ENCODE measurements at places on chromosomes 3 and 15.
A peak's percentile ranks its signal among the peaks of the same experiment; 100 is the strongest.

GRCh38 chr3:131158434-131158833 is 131.8 kb downstream of the NEK11 start:
- DNase-seq, result no peak

GRCh38 chr3:57060089-57060821 is at the start of gene SPATA12:
Gene SPATA12, plus strand, starts transcription at chr3:57060664. Its CDS starts 13,031 bp downstream, at chr3:57073695.
- peak; percentile 96 for DNase-seq

- no peak for DNase-seq
Measured at GRCh38 chr3:169641167-169641566, 22.3 kb downstream of the MECOM start.

DNA sequence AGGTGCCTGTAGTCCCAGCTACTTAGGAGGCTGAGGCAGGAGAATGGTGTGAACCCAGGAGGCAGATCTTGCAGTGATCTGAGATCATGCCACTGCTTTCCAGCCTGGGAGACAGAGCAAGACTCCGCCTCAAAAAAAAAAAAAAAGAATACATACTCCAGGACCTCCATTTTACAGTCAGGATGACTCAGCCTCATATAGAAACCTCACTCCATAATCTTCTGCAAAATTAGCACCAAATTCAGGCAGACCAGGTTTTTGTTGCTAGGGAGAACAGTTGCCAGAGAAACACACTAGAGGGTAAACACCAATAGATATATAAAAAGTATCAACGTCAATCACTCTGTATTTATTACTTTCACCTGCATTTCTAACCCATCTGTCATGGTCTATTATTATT is 28.3 kb upstream of the AP3B2 start:
- DNase-seq, result no peak

DNA sequence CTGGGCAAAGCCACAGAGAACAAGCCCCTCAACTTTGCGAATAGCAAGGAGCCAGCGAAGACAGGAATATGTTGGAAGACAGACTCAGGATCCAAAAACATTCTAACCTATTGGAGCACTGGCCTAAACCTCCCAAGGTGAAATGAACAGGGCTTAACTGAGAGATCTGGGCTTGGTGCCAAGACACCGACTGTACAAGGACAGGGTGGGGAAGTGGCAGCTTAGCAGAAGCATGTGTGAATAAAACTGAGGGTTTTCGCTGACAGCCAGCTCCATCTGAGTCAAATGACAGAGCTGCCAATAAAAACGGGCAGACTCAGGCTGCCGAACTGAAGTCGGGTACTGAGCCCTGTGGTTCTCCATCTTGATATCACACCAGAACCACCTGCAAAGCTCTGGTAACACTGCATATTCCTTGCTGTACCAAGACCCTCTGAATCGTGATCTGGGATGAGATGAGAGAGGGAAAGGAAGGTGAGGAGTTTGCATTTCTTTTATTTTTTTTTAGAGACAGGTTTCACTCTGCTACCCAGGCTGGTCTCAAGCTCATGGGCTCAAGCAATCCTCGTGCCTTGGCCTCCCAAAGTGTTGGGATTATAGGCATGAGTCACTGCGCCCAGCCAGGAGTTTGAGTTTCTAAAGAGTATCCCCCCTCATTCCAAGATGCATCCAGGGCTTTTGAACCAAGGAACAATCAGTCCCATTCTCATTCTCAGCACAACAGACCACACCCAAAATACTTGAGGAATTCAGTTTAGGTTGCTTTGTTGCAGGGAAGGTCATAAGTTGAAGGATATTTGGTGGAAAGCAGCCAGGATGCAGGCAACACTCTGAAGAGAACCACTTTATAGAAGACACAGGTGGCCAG is 6.0 kb upstream of the PLCB2 start:
- DNase-seq, result peak; percentile 31

GRCh38 chr3:119861681-119862080 is 79.8 kb downstream of the NR1I2 start:
- no peak for DNase-seq

GRCh38 chr3:38994251-38994650 is 57.5 kb downstream of the SCN11A start:
- no peak for DNase-seq

DNA sequence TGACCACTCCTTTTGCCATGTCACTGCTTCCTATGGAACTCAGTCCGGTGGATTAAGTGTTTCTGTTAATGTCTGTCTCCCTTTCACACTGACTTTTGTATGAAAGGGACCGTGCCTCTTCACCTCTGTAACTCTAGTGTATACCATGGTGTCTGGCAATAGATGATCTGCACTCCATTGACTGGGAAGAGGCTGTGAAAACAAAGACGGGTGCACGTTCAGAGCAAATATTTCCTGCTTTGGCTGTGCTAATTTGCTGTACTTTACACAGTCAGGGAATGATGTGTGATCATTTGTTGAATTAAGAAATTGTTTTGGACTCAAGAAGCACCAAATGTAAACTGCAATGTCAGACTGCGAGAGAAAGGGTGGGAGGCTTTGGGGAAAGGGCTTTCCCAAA is 315.2 kb downstream of the RORA start:
- DNase-seq, result no peak

GRCh38 chr3:45462522-45463265 is 74.3 kb downstream of the LARS2 start:
- DNase-seq, result no peak

DNA sequence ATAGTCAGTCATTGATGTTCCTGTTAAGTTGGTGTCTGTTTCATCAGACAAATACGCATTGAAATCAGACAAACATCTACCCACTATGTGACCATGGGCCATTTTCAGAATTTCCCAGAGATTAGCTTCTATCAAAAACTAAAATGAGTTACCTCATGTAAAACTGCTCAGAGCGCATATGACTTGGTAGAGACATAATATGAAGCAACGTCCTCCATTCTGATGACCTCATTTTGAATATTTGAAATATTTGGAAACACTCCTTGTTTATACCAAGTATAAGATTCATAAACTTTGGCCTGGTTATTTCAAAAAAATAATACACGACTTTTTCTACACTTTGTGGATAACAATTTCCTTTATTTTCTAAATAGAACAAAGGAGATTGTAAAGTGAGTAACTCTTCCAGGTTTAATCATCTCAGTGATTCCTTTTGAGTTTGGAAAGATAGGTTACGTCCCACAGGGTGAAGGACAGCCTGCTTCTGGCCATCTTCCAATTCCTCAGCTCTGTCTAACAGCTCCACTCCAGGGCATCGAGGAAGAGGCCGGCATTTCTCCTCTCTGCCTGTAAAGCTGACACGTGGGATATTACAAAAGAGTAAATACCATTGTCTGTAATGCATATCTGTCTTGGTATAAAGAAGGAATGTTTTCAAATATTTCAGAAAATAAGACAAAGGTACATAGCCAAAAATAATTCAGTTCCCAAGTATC is 122.6 kb downstream of the CADM2 start:
- no peak for DNase-seq

DNA sequence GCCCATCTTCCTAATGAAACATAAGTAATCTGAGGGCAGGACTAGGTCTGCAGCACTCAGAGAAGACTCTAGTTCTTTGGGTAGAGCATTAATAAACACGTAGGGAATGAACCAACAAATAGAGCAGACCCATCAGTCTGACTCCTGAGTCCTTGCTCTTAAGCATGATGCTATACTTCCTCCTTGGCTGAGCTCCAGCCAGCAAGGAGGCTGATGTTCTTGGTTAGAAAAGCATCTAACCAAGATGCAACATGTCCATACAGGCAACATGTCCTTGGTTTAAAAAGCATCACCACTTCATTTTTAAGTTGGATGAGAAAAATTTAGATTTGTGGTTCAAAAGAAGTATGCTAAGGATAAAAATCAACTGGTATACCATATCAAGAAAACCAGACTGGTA is 8.5 kb upstream of the MYH15 start:
- peak; percentile 80 for DNase-seq

DNA sequence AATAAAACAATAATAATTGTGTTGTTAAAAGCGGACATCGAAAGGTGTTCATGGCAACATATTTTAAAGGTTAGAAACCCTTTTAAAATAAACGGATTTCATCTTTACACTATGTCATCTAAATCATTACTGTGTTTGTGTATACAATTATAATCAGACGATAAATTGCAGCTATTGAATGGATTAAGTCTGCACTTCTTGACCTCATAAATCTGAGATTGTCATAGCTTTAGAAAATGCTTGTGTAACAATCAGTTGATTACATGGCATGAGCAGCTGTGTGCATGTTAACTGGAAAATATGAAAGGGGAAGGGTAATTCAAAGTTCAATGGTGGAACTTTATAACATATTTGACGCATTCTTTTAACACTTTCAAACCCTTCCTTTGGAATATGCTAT is 152.4 kb upstream of the MDFIC2 start:
- DNase-seq, result no peak

DNA sequence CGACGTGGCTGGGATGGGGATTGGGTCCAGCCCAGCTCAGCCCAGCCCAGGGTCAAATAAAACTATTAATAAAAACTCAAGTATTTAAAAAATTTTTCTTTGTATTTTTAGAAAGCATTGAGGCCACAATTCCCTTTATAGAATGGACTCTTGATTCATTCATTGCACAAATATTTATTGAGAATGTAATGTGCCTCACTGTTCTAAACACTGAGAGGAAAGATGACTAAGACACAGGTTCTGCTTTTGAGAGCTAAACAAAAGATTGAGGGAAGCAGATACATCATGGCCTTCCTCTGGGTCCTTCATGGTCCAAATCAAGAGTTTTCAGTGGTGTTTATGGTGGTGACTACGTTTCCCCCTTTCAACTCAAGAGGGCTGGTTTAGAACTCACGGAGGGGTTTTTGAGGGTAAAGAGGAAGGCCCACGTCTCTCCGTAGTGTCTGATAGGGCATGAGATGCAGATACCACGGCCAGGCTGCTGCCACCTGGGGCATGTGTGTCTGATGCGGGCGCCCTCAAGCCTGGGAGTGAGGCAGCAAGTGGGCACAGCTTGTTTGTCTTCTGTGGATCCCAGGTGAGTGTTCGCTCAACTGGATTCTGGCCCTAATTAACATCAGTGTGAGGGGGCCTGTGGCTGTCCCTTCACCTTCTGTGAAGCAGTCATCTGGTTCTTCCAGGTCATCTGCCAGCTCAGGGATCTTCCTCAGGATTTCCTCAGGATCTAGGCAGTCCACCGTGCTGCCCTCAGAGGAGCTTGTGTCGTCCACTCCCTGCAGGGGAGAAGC is 73.5 kb upstream of the SCN5A start:
- no peak for DNase-seq

DNA sequence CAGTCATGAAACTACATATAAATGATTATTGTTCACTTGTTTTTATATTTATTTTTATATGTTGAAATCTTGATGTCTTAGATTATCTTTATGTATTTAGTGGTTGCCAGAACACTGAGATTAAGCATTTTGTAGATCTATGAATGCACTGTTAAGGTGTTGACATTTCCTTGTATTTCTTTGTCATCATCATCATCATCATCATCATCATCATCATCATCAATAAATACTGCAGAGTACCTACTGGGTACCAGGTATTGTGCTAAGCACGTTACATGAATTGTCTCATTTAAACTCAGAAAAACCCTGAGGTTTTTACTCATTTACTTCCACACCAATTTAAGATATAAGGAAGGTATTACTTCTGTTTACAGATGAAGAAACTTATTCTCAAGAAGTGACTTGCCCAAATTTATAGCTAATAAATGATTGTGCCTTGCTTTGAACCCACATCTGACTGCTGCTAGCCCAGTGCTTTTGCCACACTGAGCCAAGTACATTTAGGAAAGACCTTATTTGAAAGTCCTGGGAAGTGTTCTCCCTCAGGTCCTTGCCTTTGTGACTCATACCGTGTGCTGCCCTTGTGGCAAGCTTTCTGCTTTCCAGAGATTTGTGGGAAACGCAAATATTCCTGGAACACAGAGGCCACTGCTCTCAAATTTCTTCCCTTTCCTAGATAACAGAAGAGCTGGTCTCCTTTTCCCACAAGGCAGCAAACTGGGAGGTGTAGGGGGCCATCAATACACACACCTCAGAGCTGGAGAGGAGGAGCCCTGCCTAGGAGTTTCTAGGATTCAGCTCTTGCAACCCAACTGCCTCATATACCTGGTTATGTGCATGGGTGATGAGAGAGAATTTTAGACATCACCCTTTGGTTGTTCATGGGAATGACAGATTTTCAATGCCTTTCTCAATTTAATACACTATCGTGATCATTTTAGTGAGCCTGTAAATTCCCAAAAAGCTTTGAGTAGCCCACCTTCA is 115.4 kb upstream of the C15orf61 start:
- DNase-seq, result no peak

DNA sequence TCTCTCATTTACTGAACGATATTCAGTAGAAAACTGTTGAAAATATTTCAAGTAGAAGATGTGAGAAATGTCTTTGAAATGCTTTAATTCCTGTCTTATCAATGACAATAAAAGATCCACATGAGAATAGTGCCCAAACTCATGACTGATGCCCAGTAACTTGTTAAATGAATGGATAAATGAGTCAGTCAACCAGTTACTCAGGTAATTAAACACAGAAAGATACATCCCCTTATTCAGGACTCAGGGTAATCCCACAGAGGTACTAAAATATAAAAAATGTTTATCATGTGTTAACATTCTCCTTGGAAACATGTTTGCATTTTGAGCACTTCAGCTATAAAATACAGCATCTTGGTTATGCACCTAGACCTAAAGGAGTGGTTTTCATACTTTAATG is 169.5 kb downstream of the MBNL1 start:
- DNase-seq, result no peak

- DNase-seq, result no peak
Measured at GRCh38 chr3:153760948-153761347, 360.2 kb upstream of the ARHGEF26 start.

DNA sequence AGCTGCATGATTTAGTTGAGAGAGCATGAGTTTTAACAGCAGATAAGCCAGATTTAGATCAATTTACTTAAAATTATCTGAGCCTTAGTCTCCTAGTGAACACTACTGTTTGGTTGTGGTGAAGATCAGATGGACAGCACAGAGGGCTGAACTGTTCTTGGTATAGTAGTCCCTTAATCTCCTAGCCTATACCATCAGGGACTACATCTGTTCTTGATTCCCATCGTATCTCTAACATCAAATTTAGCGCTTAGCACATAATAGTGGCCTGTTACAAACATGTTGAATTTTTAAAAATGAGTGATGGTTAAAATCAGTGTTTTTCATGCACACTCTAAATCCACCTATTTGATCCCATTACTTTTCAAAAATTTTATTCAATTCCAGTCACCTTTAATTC is 507.7 kb downstream of the GRM7 start:
- DNase-seq, result no peak

GRCh38 chr15:82943176-82943575 is 9.3 kb downstream of the HOMER2 start:
- DNase-seq, result no peak

GRCh38 chr15:98447069-98447468 is 201.3 kb upstream of the IGF1R start:
- DNase-seq, result no peak

Measured in epithelial cell of prostate (primary cell).